ENCODE measurements at places on chromosomes 6 and 20.

DNA sequence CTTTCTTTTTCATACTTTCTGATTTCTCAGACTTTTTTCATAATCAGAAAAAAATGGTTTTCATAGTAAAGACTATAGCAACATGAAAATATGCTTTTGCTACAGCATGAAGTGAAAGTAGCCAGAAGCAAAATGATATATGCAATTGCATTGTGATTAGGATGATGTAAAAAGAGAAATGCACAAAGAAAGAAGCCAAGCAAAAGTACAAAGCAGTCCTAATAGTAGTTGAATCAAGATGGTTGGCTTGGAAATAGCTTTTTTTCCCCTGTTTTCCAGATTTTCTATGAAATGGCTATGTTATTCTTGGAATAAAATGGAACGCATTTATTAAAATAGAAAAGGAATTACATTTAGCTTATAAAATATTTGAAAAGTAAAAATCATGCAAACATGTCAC is 77.3 kb downstream of the SEL1L2 start:
- DNase-seq, result no peak

DNA sequence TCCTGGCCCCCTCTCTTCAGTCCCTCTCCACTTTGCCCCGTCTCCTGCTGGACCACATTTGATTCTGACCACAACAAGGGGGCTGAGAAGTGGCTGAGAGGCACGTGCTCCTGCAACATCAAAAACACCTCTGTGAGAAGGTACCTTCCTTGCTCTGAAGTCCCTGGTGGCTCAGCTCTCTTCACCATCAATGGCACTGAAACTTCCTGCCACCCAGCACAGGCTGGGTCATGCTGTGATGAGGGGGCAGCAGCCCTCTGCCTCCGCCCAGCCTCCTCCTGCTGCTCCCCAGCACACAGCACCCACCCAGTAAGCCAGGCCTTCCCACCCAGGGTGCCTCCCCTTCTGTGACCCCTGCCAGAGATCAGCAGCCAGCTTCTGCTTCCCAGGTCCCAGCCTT is 10.3 kb downstream of the ZMYND8 start:
- DNase-seq, result no peak

GRCh38 chr6:137282254-137282653 is 63.1 kb upstream of the IFNGR1 start:
- no peak for DNase-seq

DNA sequence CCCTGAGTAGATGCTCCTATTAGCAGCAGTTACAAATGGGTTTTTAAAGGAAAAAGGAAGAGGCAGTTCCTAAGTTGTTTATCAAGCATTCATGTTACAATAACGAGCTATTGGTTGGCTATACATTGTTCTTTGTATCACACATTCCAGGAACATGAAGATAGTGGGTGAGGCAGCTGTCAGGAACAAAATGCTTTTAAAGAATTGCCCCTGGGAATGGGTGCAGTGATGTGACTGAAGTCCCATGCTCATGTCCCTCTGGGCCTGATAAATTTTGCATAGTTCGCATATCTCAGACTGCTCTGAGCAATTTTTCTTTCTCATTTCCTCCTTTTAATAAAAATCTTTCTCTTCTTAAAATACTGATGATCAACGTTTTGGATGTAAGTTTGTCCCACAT is 3.7 kb downstream of the ENPP1 start:
- no peak for DNase-seq

DNA sequence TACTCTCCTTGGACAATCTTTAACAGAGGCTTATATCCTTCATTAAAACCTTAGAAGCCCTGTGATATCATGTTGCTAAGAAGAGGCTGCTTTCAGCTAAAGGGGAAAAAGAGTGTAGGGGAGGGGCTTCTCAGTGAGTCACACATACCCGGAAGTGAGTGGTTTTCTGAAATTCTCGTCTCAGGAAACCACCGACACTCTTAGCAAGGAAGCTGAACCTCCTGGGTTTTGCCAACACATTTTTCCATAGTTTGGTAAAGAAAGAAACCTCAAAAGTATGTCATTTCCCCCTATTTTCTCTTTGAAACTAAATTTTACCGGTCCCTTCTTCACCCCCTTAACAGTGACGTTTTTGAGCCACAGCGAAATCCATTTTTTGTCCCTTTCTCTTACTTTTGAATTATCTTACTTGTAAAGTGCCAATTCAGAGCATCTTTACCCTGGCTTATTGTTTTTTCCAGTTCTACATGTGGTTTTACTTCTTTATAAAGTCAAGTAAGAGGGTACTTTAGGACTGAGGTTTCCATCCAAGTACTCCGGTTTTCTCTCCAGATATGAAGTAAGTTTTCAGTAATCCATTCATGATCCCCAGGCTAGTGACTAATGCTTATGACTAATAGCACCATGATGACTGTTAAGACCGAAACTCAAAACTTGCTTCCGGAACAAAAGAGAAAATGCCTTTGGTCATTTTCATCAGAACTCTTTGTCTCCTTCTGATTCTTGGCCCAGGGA is 219.3 kb downstream of the ARHGAP18 start:
- DNase-seq, result no peak
